ENCODE measurements at places on chromosomes 2 and 18.
A peak's percentile ranks its signal among the peaks of the same experiment; 100 is the strongest.

GRCh38 chr2:217717646-217718045 is 285.1 kb downstream of the TNS1 start:
- no peak for DNase-seq

DNA sequence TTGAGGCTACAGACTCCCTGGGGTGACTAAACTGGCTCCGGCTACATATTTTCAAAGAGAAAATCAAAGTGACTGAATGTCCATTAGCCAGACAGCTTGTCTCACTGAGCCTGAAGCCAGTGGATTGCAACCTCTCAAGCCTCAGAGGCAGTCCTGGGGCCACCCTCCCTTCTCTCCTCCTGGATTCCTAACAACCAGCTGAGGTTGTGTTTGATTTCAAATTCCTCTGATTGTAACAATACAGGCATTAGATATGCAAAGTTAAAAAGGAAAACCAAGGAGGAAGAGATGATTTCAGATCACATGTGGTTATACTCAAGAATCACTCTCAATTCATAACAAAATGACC is 101.0 kb upstream of the LMAN1 start:
- DNase-seq, result no peak

GRCh38 chr2:134020608-134021007 is 233.3 kb upstream of the MGAT5 start:
- peak; percentile 38 for DNase-seq

DNA sequence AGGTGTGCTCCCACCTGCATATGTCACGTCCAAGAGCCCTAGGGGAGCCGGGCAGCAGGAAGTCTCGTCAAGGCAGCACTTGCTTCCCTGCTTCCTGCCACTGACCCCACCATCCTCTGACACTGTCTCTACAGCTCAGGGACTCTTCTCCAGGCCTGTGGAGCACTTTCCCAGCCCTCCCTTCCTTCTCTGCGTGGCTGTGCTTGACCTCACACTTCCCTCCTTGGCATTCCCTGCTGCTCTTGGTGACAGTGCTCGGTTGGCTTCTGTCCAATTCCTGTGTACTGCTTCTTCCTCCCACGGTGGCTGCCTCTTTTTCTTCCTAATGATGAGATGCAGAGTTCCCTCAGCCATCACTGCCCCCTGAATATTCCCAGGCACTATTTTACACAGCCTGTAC is 2.8 kb downstream of the CIDEA start:
- DNase-seq, result no peak

DNA sequence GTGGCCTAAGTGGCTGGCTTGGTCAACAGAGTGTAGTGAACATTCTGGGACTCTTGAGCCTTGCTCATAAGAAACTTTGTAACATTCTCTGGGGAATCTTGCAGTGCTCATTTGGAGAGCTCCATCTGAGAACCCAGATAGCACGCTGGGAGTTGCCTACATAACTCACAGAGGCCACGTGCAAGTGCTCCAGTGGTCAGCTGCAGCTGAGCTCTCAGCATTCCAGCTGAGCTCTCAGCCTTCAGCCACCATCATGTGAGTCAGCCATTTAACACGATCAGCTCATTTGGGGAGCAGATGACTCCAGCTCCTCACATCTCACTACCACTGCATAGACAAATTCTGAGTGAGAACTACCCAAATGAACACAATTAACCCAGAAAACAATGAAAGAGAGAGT is 25.5 kb upstream of the CTNNA2 start:
- no peak for DNase-seq

- no peak for DNase-seq
These were observed 2.9 kb downstream of the SERTAD2 start for GRCh38 chr2:64650722-64651338.

GRCh38 chr18:80109676-80110078 is 615 bp downstream of the ADNP2 start:
- no peak for DNase-seq

DNA sequence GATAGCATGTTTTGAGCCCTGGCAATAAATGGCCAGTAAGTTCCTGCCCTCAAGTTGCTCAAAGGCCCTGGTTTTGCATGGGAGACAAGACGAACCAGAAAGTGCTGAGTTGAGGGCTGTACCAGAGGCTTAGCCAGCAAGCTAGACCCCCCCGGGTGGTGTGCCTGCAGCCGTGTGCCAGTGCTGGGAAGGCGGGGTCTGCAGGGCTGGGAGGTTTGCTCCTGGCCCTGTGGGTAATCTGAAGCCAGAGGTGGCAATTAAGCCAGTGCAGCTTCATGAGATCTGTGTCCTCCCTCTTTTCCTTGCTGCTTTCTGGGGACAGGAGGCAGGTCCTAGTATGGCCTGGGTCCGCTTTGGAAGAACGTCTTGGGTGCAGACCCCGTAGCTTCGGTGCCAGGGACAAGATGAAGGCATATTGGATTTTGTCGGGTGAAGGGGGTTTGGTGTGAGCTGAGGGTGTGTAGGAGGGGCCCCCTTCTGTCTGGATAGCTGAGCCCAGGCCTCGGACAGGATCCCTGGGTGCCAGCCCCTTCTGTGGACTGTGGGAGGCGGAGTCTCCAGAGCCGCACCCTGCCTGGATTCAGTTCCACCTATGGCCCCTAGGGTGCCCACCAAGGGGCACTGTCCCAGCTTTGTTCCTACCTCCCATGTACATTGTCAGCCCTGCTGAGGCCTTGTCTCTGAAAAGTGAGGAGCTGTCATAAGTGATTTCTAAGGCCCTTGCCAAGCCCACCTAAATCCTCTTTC is 15.6 kb downstream of the ATOH8 start:
- no peak for DNase-seq

DNA sequence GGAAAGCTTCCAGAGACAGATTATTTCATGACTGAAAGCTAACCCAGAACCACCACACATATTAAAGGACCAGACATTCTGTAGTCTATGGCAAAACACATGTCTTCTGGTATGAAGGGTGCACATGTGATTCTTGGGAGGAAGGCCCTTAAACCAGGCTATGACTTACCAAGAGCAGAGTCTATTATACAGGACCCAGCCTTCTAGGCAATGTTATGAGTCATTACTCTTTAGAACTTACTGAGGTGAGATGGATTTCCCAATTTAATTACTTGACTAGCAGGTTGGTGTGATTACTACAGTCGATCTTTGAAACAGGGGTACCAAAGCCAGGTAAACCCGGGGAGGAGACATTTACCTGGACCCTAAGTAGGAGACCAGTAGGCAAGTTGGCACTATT is 350.8 kb downstream of the TRIB2 start:
- no peak for DNase-seq

DNA sequence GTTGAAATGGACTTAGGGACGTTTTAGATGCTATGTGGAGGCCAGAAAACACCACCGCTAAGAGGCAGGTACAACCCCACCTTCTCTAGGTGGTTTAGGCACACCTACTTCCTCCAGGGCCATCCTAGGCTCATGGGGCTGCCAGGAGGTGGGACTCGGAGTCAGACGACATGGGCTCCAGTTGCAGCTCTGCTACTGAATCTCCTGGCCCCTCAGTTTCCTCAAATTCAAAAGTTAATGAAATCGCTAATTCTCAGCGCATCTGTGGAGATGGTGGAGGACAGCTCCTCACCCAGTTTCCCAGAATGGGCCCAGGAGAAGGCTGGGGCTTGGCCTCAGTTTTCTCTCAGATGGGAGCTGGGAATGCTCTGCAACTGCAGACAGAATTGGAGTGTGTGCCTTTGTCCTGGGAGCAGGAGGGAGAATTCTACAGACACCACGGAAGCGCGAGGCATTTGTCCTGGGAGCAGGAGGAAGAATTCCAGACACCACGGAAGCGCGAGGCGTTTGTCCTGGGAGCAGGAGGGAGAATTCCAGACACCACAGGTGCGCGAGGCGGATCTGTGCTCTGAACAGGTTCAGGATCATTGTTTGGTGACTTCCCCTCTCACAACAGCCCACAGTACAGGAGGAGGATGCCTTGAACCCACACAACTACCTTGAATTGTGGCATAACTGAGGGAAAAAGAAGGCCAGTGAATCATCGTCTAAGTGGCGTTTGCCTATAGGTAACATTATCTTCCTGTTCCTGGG is 103.7 kb upstream of the PXDN start:
- no peak for DNase-seq

DNA sequence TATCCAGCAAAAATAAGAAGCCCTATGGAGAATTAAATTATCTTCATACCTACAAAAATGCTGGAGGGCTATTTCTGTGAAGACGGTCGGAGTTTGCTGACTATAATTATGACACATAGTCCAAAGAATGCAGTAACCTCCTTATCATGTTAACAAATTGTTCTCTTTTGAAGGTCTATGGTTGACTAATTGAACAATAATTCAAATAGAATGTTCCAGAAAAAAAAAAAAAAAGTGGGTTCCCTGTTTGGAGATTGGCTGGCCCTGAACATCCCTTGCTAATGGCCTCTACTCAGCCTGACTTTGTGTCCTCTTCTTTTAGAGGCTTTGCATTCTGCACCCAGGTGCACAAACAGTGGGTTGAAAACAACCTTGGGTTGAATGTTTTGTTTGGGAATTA is 82.8 kb upstream of the CCBE1 start:
- no peak for DNase-seq

GRCh38 chr2:234969306-234970098 is 17.7 kb downstream of the SH3BP4 start:
- no peak for DNase-seq

DNA sequence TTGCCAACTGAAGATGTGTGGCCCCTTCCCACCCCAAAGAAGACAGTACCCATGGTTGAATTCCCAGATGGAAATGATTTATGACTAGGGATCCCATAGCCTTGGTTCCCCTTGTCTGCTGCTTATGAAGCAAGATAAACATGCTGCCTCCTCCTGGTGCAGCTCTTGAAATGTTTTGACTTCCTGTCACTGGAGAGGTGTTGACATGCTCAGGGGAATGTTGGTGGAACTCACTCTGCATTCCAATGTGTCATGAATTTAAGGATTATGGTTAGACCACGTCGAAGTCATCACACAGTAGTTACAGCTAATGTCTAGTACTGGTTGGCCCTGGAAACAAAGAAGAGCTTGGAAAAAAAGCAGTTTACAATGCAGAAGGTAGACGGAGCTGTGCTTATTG is 69.0 kb upstream of the FAM110C start:
- DNase-seq, result no peak

DNA sequence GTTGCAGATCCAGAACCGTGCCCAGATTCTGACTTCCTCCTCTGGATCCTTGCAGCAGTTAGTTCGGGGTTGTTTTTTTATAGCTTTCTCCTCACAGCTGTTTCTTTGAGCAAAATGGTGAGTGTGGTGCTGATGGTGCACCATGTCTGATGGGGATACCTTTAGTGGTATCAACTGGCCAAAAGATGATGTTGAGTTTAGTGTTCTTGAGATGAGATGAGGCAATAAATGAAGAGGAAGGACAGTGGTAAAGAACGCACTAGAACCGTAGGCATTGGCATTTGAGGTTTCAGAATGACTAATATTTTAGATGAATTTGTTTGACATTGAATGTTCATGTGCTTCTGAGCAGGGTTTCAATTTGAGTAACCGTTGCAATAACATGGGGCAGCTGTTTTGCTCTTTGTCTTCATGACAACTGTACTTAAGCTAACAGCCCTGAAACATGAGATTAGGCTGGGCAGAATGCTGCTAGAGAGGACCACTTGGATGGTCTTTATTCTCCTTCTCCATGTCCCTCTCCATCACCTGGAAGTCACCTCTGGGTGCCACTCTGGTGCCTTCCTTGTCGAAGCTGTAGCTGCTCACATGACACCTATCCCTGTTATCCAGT is 3.9 kb downstream of the CTLA4 start:
- peak; percentile 40 for DNase-seq

DNA sequence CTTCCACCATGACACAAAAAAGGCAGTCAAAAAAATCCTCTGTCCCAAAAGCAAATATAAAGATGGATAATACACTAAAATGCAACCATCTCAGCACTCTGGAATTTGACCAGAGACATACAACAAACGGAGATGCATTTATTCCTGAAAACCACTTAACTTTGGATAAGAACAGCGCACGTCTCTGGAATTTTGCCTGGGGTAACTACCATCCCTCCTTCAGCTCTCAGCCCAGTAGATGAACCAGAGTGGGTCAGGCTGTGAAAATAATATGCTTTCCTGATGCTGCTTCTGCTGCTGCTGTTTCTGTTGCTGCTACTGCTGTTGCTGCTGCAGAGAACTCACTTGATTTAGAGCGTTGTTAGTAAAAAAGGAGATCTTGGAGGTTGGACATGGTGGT is 133.8 kb upstream of the ACVR2A start:
- no peak for DNase-seq

DNA sequence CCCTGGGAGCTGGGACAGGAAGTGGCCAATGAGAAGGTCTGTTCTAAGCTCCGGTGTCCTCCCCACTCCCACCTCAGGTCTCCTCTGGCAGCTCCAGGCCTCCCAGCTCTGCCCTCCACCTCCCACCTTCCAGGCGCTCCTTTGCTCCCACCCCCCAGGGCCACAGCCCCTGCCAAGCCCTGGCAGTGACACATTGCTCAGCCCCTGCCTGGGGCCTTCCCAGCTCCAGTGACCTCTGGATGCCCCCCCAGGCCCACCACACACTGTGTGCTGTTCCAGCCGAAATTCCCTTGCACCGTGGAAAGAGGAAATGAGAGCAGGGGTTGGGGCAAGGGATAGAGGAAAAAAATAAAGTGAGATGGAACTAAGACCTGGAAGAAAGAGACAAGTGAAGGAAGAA is 289.6 kb downstream of the CYP26B1 start:
- DNase-seq, result no peak

GRCh38 chr2:35822716-35823115 is 532.9 kb upstream of the CRIM1 start:
- no peak for DNase-seq

DNA sequence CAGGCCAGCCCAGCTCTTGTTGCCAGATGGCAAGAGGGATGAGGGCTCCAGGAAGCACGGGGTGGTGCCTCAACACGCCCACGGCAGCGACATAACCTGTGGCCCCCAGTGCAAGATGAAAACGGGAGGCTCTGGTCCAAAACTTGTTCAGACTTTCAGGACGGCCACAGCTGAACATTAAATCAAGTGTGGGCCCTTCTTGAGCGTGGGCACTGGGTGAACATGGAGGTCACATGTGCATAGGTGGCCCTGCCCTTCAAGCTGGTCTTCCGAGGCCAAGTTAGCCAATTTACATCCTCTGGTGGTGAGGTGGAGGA is 77.5 kb downstream of the NDUFA10 start:
- no peak for DNase-seq

DNA sequence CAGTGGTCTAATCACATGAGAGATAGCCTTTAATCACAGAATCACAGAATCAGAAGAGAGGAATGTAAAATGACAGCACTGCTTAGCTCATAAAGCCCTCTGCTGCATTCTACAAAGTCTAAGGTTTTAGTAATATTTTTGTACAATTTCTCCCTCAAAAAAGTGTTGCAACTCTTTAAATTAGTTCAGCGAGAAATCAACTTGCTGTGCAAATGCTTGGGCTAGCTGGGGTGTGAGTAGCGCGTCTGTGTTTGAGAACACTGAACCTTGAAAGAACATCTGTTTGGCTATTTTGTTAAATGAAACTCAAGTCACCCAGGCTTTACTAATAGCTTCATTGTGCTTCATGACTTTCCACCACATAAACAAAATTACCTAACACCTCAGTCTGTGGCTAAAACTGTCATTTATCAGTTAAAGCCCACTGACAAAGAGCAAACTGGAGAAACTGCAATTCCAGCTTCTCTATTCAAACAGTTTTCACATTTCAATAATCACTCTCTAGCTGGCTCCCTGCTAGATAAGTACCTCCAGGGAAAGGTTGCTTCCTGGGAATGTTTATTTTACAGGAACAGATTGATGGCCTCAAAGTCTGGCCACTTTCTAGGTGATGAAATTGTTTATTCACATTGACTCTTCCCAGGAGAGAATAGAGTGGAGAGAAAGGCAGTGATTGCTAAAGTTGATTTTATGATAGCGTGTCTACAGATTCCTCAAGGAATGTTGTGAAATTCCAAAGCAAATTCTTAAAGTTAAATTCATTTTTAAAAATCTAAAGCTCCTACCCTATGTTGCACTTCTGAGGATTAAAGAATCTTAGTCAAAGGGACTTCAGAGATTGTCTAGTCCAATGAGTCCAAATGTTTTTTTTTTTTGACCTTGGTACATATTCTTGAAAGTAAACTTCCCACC is 36.0 kb upstream of the STAT1 start:
- DNase-seq, result peak; percentile 31

All from CD4-positive, alpha-beta T cell treated with Interleukin-10 for 1 hour (primary cell).